ENCODE measurements at places on chromosomes 13 and 19. TPM values are rescaled to one million over a fixed set of nuclear protein-coding genes. Genes with fewer than 3 reads are reported as not detected.
A peak's percentile ranks its signal among the peaks of the same experiment; 100 is the strongest.

MYH14 gene
- total RNA-seq: 25.8 TPM

DNA sequence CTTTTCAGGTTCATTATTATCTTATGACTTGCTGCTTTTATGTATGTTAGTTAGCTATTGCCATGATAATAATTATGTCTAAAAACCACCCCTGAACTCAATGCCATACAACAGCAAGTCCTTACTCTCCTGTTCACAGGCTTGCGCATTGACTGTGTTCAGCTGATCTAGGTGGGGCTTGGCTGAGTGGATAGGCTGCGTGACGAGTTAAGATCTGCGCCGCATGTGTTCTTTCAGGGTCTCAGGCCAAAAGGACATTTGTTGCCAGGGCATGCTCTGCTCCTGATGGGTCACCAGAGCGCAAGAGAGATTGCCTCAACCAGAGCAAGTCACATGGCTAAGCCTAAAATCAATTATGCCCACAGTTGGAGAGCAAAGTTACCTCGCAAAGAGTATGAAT lies 859 bp downstream of the ZNF568 start:
- no peak for DNase-seq

DNA sequence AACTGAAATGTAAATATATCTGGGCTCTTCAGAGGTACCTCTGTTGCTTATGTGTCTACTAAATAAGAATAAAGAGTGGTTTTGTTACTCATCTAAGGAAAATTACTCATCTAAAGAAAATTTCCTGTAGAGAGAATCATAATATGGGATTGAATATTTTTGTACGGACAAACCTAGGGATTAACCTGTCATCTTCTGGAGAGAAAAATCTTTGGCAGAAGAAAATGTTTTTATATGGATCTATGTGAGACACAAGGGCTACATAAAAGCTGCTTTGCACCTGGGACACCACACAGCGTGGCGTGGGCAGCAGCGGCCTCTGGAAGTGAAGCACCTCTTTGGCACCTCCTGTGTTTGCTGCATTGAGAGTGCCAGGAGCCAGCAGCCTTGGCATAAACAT lies 242.9 kb upstream of the DACH1 start:
- no peak for DNase-seq

GPC6 gene
- total RNA-seq: 24.3 TPM

CASP14 gene
- not detected for total RNA-seq

DNA sequence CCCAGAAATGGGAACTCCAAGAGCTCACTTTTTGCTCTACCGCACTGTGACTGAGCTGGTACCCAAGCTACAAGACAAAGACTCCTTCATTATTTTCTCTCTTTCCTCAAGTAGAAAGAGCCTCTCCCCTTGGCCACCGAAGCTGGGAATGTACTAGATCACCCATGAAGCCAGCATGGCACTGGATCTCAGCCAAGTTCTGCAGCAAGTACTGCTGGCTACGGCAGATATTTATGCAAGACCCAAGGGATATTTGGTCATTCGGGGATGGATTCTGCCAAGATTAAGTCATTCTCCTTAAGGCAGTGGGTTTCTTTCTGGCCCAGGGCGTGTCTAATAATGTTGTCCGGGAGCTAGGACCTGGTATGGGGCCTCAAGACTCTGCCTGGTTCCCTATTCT lies 633.5 kb downstream of the SLITRK1 start:
- DNase-seq: no peak

C3 gene
- 9.3 TPM for total RNA-seq

- no peak for DNase-seq
Measured at GRCh38 chr13:63393112-63393511, 1977.5 kb upstream of the PCDH20 start.

C19orf53 gene
- total RNA-seq: 112 TPM

BRME1 gene
- 7.2 TPM for total RNA-seq

DNA sequence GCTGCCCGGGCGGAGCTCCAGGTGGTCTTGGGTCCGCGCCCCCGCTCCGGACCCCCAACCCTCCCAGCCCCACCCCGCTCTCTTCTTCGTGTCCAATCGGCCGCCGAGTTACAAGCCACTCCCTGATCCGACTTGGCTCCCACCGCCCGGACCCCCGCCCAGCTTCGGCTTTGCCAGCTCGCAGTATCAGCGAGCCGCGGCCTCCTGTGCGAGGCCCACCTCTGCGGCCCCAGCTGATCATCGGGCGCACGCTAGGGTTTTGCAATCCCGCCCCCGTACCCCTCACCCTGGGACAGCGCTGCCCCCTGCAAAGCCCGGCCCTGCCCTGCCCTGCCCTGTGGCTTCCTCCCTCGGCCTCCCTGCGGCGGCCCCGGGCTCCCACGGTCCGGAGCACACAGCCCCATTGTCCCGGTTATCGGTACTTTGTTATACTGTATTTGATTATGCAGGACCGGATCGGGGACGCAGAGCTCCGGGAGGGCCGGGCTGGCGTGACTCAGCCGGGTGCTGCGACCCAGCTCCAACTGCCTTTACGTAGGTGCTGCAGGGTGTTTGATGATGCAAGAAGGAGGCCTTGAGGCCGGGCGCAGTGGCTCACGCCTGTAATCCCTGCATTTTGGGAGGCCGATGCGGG lies 598 bp upstream of the LPAR2 start:
- peak; percentile 91 for DNase-seq

DNA sequence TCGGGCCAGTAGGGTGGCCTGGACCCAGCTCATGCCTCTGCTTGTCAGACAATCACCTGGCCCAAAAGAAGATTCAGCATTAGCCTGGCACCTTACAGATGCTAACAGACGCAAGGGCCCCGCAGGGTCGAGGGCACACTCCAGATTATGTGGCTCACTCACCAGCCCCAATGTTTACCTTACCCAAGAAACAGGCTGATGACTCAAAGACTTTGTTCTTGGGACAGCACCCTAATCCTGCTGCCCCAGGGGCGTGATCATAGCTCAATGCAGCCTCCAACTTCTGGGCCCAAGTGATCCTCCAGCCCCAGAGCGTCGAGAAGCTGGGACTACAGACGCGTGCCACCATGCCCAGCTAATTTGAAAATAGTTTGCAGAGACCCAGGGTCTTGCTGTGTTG lies 9.8 kb downstream of the ECSIT start:
- DNase-seq: no peak

NLRP9 gene
- total RNA-seq: not detected

KLK12 gene
- not detected for total RNA-seq

OR1M1 gene
- total RNA-seq: not detected

- no peak for DNase-seq
Measured at GRCh38 chr13:111482126-111482525, 161.7 kb downstream of the TEX29 start.

KLK7 gene
- 0.66 TPM for total RNA-seq

DNA sequence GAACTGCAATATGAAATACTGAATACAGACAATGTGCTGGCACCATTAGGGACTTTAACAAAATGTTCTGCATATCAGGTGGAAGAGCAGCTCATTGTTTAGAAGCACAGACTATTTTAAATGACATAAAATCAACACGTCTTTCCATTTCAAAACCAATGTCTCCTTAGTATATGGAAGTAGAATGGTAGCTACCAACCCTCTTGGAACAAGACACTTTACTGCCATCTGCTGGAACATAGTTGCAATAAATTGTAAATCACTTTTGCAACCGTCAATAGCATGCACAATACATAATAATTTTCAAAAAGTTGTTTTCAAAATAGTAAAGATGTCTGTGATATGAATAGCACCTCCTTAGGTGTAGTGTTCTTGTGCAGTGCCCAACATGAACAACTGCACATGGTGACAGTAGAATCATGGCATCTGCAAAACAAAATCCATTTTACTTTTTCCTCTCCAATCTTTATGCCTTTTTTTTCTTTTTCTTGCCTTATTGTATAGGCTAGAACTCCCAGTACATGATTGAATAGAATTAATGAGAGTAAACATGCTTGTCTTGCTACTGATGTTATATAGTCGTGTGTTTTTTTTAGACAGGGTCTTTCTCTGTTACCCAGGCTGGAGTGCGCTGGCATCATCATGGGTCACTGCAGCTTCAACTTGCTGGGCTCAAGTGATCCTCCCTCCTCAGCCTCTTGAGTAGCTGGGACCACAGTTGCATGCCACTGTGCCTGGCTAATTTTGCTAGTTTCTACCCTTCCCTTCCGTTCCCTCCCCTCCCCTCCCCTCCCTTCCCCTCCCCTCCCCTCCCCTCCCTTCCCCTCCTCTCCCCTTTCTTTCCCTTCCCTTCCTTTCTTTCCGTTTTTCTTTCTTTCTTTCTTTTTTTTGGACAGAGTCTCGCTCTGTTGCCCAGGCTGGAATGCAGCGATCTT lies 7.8 kb upstream of the LYPD5 start:
- DNase-seq: no peak

GJB2 gene
- not detected for total RNA-seq

DIRAS1 gene
- total RNA-seq: 24.3 TPM

DNA sequence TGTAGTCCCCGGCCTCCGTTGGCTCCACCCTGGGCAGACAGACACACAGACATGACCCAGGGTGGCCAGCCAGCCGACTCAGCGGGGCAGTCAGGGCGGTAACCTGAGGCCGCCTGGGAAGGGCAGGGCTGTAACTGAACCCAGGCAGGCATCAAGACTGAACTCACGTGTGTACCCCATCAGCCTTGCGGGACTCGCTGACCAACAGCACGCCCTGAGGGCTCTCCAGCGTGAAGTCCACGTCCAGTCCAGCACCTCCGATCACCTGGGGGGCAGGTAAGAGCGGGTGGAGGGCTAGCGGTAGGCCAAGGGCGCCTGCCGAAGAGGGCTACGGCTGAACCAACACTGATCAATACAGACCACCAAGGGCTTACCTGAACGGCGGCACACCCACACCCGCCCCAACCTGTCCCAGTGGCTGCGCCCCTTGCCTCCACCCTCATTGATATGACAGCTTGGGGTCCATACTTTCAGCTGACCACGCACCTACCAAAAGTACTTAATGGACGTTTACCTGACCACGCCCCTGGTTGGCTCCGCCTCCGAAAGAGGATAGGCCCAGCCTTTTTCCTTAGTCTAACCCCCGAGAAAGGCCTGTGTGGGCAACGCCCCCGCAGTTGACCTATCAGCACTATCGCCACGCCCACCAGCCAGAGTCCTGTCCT lies 791 bp downstream of the TMED1 start:
- DNase-seq: no peak

- peak; percentile 99 for DNase-seq
Measured at GRCh38 chr19:6753178-6754031, 13.8 kb downstream of the SH2D3A start.

- DNase-seq: no peak
Measured at GRCh38 chr19:29386970-29387369, 138.8 kb upstream of the VSTM2B start.

DNA sequence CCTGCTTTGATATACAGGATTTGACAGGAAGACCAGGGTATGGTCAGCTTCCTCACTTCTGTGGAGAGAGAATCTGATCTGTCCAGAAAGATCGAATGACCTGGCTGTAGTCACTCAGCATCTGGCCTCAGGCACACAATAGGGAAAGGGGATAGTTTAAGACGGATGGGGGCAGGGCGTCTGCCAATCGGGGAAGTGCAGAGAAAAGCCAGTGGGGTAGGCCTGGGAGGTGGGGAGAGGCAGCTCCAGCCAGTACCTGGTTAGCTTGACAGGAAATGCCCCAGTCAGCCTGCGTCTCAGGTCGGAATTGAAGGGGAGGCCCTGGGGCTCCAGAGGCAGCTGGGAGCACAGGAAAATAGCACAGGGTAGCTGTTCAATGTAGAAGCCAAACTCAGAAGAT lies 12.4 kb downstream of the ZNF444 start:
- DNase-seq: peak; percentile 72

WDR88 gene
- total RNA-seq: 0.28 TPM

DNA sequence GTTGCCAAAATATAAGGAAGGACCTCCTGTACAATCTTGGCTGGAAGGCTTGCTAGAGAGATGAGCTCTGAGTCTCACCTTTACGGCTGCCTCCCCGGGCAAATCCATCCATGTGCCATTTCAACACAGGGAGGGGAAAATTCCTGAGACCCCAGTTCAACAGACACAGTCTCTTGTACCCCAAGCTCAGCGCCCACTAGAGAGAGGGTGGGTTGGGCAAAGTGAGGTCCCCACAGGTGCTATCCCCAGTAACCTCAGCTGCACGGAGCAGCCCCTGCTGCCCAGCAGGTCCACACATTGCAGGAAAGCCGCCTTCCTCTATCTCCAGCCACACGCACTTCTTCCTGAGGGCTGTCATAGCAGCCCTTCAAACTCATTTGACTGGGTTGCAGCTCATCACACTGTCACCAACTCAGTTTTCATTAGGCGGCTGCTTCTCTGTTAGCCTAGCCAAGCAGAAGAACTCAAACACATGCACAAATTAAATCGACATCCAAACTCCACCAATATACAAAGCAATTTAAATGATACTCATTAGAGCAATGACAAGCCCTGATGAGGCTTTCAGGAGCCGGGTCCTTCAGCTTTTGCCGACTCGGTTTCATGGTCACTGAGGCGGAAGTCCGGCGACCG lies 80.4 kb downstream of the TSHZ3 start:
- DNase-seq: no peak

GRCh38 chr19:15488489-15489226 lies 9.4 kb upstream of the PGLYRP2 start:
- no peak for DNase-seq

- DNase-seq: no peak
Measured at GRCh38 chr19:49946415-49946814, 14.6 kb downstream of the SIGLEC11 start.

DNA sequence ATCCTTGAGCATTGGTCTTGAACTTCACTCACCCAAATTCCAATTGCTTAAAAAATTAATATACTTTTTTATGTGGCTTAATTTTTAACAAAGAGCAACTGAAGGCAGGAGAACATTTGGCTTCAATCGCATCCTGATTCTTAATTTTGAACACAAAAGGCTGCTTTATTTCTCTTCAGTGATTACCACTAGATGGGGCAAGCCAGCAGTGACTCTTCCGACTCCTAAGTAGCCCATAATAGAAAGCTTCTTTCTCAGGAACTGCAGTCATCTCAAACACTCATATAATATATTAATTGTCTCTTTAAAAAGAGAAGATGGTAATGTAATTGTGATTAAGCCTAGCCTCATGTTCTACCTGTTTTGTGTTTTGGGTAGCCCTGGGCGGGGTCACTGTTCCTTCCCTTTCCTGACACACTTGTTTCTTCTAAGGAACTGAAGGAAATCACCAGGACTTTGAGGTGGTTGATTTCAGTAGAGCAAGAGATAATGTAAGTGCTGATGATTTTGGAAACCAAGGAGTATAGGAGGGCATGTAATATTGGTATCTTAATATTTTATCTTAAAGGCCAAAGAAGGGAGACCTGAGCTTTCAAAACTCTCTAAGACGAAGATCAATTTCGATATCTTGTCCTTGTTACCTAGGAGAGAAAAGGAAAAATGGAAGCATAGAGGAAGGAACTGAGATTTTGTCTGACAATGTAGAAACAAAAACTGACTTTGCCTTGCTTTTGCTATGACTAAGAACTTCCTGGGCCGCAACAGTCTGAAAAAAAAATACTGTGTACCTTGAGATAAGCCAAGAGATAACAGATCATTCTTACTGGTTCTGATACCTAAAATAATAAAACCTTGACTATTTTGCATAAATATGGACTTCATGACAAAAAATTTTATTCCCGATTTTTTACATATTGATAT lies 73.1 kb downstream of the TNFSF13B start:
- DNase-seq: no peak

GRCh38 chr13:113120300-113121182 lies 2.1 kb upstream of the F10 start:
- DNase-seq: no peak

DNAAF3 gene
- total RNA-seq: 5.9 TPM

TNFSF11 gene
- total RNA-seq: 6.9 TPM

GRCh38 chr13:88649855-88650254 lies 978.7 kb downstream of the SLITRK5 start:
- DNase-seq: no peak

- DNase-seq: no peak
Measured at GRCh38 chr13:103960001-103960400, 893.8 kb upstream of the SLC10A2 start.

Data from WTC11 (cell line).